ENCODE measurements at places on chromosomes 2 and 18.

- no peak for DNase-seq
These were observed 55.0 kb upstream of the MCFD2 start for GRCh38 chr2:46970334-46971288.

DNA sequence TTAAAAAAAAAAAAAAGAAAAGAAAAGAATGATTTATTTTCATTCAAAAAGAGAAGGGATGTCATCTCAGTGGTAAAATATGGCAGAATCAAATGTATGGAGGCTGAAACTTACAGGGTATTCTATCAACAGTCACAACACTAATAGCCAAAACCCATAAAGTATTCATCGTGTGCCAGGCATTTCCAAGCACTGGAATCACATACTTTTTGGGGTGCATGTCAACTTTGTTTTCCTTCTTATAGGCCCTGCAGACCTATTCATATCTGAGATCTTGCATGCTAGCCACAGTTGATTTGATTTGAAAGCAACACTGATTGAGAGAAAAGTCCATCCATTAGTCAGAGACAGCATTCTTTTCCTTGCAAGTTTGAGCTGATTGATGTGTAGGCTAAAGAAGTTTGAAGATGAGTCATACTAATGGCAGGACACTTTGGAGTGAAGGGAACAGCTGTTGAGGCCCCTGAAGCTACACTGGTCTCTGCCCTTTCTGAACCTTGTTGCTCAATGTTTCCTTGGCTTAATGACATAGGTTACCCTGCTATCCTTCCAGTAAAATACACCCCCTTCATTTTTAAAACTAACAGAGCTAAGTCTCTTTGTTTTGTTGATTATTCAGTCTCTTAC lies 22.0 kb downstream of the KATNAL2 start:
- no peak for DNase-seq

DNA sequence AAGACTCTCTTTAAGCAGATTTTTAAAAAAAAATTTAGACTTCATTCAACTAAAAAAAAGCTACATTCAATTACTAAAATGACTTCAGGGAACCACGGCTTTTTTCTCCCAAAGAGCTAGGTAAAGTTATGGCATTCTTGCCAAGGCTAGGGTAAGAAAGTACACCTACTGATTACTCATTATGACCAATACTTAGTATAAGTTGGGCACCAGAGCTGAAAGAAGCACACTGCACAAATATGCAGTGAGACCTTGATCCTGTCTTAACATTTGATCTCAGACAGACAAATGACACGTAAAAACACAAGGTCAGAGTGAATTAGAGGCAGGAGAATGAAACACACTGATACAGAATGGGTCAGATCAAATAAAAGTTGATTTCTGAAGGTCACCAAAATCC lies 88.7 kb downstream of the THADA start:
- DNase-seq, result no peak

DNA sequence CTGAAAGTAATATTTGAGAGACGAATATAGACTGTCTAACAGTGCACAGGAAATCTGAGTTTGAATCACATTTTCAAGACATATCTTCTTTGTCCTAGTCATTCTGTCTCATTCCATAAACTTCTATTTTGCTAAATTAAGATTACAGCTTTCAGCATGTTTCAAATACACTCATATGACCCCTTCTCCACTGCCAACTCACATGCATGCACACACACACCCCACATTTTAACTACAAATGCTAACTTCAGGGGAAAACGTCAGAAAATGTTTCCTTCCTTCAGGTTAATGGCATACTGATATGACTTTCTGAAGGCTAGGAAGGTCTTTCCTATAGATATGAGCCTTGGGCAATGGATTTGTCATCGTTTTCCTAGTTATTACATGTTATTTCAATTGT lies 373.7 kb downstream of the RBM43 start:
- no peak for DNase-seq

DNA sequence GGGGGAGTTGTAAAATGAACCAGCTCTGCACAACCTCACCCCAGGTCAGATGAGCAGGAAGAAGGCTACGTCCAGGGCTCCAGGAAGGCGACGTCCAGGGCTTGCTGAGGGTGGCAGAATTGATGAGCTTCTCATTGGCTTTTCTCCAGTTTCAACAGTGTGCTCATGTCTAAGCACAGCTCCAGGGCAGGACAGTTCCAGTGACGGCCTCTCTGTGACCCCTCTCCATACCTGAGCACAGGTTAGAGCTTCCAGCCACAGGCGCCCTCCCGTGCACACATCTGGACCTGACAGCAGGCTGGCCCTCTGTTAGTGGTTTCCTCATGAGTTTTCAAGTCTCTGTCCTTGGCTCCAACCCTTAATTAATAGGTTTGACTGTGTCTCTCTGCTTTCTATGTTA lies 327.6 kb downstream of the ZNF516 start:
- DNase-seq, result no peak

GRCh38 chr2:145593991-145594614 lies 1074.2 kb upstream of the ZEB2 start:
- DNase-seq, result no peak

DNA sequence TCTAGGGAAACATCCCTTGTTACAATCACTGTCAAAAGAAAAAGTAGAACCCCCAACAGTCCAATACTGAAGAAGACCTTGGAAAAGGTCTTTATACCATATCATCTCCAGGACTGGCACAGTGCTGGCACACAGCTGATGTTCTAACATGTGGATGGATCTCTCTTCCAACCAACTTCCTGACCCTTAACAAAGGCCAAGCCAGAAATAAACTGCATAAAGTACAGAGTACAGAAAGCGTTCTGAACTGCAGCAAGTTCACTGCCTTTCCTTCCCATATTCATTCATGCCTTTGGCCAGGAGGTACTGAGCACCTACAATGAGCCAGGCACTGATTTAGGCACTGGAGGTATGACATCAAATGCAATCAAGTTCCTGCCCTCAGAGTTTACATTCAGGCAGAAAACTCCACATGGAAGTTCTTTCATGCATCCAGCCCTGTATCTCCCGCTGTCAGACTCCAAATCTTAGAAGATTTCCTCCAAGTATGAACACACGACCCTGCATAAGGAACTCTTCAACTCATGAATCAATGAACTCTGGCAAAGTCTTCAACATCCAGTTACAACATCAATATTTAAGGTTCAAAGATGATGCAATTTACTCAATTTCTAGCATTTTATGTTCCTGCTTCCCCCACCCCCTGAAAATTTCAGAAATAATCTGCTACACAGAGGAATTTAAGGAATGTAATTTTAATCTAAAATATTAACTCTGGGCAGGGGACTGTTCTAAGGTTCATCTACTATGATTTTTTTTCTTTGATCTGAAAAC lies 33.8 kb downstream of the ACVR1 start:
- no peak for DNase-seq

DNA sequence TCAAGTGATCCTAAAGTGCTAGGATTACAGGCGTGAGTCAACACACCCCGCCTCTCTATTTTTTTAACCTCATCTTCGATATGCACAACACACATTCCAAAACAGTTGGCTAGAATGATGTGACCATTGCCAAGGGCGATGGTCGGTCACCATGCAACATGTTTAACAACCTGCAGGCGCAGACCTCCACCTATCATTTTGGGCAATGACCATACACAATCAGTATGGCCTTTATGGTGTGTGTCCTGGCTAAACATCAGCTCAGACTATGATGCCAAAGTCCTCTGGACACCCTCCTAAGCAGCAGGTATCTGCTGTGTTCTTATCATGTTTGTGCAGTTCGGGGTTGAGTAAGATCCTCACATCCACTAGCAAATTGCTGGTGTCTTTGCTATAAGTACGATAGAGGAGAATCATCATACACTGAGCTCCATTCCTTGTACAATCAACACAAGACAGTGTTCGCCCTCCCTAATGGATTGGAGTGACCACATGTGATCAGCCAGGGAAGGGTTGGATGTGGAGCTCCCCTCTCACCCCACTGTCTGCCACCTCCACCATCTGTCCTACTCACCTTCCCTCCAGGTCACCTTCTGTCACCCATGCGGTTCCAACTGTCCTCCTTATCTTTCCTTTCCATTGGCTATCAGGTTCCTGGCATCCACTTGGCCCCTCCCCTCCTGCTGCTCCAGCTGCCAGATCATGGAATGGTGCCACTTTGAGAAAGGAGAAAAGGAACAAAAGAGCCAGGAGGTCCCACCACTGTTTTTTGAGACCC lies 7.9 kb upstream of the RNF152 start:
- DNase-seq, result no peak

DNA sequence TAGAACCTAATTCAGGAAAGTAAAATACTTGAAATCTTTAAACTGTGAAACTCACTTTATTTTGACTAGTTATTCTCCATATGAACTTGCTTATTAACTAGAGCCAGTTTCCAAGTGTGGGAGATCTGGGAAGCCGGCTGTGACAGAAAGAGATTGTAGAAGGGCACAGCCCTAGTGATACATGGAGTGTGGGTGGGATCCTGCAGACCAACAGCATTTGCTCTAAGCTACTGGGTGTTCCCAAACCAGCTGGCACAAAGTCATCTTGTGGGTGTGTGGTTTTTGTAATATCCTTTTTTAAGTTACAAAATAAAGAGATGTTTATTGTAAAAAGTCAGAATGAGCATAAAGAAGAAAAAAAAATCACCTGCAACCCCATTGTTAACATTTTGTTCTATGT lies 3.4 kb downstream of the DUSP19 start:
- no peak for DNase-seq

GRCh38 chr2:131040661-131041401 lies 52.4 kb downstream of the FAM168B start:
- DNase-seq, result no peak

DNA sequence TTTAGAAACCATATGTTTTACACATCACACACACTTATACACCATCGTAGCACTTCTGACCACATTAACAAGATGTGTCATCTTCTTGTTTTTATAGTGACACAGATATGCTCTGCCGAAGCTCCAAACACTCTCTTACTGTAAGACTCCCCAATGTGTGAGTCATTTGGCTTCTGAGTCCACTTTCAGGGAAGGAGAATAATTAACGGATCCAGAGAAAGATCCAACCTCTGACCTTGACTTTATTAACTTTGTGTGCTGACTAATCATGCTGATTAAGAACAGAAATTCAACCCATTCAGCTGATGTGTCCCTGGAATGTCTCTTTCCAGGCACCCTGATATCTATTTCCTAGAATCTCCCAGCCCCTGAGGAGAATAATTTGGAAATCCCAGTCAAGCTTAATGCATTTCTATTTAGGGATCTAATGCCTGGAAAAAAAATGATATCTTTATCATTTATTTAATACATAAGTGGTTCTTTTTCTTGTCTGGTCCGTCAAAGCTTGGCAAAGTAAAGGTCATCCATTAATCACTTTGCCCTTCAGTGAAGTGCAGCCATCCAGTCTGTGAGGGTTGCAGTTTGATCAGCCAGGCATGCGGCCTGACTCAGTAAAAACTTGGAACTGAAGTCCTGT lies 615.8 kb upstream of the SYT4 start:
- DNase-seq, result no peak

DNA sequence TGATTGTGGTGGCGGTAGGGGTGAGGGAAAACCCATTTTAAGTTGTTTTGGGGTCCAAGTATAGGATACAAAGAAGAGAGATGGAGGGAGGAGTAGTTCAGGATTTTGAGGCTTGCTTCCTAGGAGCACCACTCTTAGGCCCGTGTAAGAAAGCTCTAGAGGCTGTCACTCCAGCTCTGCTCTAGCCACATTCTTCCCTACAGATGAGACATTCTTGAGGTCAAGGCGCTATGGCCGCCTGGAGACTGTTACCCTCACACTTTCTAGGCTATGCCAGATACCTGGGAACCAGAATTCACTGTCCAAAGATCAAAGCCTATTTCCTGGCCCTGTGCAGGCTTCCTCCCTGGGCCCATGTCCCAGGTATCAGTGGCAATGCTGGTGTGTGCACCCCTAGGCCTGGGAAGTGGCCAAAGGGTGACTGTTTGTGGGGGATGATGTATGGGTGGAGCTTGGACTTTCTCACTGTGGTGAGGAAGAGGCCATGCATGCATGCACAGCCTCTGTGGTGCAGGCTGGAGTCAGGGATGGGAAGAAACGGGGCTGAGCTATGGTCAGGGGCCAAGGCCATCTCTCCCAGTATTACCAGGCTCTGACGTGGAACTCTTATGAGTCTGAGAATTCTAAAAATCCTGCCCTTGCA lies 7.0 kb upstream of the TTL start:
- DNase-seq, result no peak

DNA sequence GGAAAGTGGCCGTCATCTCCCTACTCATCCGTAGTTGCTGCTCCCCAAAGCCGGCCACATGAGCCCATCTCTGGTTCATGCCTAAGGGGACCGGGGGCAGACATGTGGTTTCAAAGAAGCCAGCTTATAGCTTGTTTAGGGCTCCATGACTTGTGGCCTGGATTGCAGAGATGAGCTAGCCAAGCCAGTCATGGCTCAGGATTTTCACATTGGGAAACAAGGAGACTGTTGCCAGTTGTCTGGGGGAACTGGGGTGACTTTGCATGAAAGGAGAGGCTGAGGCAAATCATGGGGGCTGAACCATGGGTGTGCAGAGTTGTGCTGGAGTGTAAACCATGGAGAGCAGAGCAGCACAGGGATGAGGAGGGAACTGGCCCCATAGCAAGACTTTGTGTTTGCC lies 183.0 kb upstream of the APCDD1 start:
- no peak for DNase-seq

DNA sequence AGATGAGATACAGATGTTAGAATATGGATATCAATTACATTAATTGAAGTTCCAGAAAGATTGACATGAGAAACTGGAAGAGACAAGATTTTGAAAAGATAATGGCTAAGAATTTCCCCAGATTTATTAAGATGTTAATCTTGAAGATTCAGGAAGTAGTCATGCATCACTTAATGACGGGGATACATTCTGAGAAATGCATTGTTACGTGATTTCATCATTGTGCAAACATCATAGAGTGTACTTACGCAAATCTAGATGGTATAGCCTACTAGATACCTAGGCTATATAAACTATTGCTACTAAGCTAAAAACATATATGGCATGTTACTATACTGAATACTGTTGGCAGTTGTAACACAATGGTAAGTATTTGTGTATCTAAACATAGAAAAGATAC lies 6.8 kb upstream of the CHMP3 start:
- no peak for DNase-seq

GRCh38 chr2:183996825-183997793 lies 601.2 kb upstream of the ZNF804A start:
- DNase-seq, result no peak

GRCh38 chr2:8402222-8402621 lies 279.6 kb upstream of the ID2 start:
- DNase-seq, result no peak

GRCh38 chr2:208945719-208946256 lies 478.1 kb upstream of the MAP2 start:
- no peak for DNase-seq

GRCh38 chr18:2998644-2999043 lies 14.3 kb downstream of the LPIN2 start:
- DNase-seq, result no peak

- DNase-seq, result no peak
These were observed 9.0 kb downstream of the METTL21A start for GRCh38 chr2:207616185-207616584.

- DNase-seq, result no peak
These were observed 202.2 kb downstream of the SOX11 start for GRCh38 chr2:5894355-5894754.

GRCh38 chr18:76494231-76495005 lies 624 bp downstream of the ZNF516 start:
- peak; percentile 12 for DNase-seq

All from stimulated activated naive CD8-positive, alpha-beta T cell treated with anti-CD3 and anti-CD28 coated beads, Interleukin-15, amount 100 ng/mL, for 72 hours (primary cell).